ENCODE measurements at places on chromosomes 6 and 20. TPM values are rescaled to one million over a fixed set of nuclear protein-coding genes. Genes with fewer than 3 reads are reported as not detected.

DNA sequence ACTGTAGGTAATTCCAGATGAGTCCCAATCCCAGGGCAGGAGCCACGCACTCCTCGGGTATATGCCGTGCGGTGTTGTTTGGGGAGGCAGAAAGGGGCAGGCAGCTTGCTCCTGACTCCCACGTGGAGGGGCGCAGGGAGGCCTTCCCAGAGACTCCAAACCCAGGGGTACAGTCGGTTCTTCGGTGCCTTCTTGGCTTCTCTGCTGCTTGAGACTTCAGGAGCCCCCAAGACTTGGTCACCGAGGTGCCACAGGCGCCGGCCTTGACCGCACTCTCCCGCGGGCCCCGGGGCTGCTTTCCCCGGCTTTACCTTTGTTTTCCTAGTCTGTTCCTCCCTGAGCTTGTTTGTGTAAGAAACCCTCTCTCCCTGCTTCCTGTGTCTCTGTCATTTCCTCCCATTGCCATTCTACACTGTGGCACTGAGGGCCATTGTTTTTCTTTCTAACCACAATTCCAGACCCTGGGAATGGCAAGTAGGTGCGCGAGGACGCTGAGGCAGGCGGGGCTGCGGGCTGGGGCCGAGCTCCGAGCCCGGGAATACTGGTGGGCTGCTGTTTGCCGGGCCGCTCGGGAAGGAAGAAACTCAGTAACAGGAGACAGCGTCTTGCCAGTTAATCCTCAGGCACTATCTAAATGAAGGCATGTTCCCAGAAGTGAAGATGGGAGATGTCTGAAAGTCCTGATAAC, 215.6 kb upstream of the HEY2 start:
- peak; percentile 31 for DNase-seq

The NMBR gene
- polyA plus RNA-seq: 0.38 TPM

DNA sequence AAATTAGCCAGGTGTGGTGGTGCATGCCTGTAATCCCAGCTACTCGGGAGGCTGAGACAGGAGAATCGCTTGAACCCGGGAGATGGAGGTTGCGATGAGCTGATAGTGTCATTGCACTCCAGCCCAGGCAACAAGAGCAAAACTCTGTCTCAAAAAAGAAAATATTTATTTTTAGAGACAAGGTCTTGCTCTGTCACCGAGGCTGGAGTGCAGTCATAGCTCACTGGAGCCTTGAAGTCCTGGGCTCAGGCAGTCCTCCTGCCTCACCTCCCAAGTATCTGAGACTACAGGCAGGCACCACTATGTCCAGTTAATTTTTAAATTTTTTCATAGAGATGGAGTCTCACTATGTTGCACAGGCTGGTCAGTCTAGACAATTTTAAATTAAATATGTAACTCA, 16.2 kb upstream of the CEBPB start:
- DNase-seq: no peak

The GHRH gene
- not detected for polyA plus RNA-seq

- no peak for DNase-seq
Measured at GRCh38 chr6:131430531-131430930, 142.5 kb upstream of the ARG1 start.

The GRM1 gene
- polyA plus RNA-seq: 0.17 TPM

DNA sequence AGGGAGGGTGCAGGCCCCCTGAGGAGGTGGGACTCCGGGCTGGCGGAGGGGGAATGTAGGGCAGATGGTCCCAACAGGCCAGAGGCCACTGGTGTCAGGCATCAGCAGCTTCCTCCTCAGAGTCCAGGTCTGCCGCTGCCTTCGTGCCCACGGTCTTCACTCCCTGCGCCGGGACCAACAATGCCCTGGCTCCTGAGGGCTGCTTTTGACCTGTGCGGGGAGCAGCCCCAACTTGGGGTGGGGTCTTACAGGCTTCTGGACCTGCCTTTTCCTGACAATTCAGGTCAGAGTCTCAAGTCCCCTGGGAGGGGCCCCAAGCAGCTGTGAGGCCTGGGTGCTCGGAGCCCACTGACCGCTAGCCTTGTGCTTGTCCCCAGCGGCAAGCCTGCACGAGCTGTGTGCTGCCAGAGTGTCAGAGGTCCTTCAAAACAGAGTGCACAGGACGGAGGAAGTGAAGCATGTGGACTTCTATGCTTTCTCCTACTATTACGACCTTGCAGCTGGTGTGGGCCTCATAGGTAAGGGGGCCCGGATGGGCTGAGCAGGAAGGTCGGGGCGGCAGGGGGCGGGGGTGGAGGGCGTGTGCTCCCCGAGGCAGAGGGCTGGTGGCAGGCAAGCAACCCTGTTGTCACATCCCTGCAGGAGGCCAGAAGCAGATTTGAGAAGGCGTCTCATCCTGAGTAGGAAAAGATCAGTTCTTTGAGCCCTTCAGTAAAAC, 25.3 kb upstream of the PYGB start:
- DNase-seq: no peak

GRCh38 chr6:109315341-109316110, 66.7 kb downstream of the CD164 start:
- DNase-seq: no peak

The SMPDL3A gene
- 12.4 TPM for polyA plus RNA-seq

The ABRACL gene
- 43.4 TPM for polyA plus RNA-seq

Measured in renal pelvis (tissue), 12 donors.